ENCODE measurements at places on chromosomes 6 and 20. TPM values are rescaled to one million over a fixed set of nuclear protein-coding genes. Genes with fewer than 3 reads are reported as not detected.

Gene TMEM200A
- total RNA-seq: 31.3 TPM

Gene DLK2
- total RNA-seq: 0.63 TPM

Gene ACTL10
- total RNA-seq: 1.9 TPM

Gene C20orf141
- total RNA-seq: not detected

Gene SCRT2
- total RNA-seq: not detected

Gene TSPO2
- total RNA-seq: not detected

Gene PRPH2
- 5.2 TPM for total RNA-seq

Gene FRMD1
- not detected for total RNA-seq

Gene PBOV1
- not detected for total RNA-seq

Gene SIRPA
- total RNA-seq: 6.6 TPM

Gene BANF2
- total RNA-seq: not detected

Gene PACSIN1
- total RNA-seq: not detected

Gene C6orf141
- total RNA-seq: 0.17 TPM

Gene SIRPB1
- total RNA-seq: 0.17 TPM

Gene FARS2
- total RNA-seq: 36.9 TPM

Gene VSTM2L
- total RNA-seq: 0.32 TPM

Gene SLC18B1
- total RNA-seq: 6.3 TPM

Gene OR12D3
- not detected for total RNA-seq

Gene ASXL1
- 26.5 TPM for total RNA-seq

Gene KIZ
- 12.3 TPM for total RNA-seq

Gene GINS1
- 1.6 TPM for total RNA-seq

Gene STX7
- total RNA-seq: 34.3 TPM

Gene ISM1
- under 0.01 TPM for total RNA-seq

Gene COL11A2
- total RNA-seq: 0.16 TPM

Gene THBS2
- 213 TPM for total RNA-seq

Gene EDN1
- 0.16 TPM for total RNA-seq

Gene MAS1
- not detected for total RNA-seq

Gene MUC21
- total RNA-seq: not detected

Gene HLA-DRA
- 0.17 TPM for total RNA-seq

Gene TRERF1
- 4.7 TPM for total RNA-seq

Gene KCNQ2
- total RNA-seq: not detected

Gene NR2E1
- total RNA-seq: not detected

Gene KHDRBS2
- not detected for total RNA-seq

Gene NTSR1
- total RNA-seq: under 0.01 TPM

Gene SPATA25
- 1.4 TPM for total RNA-seq

Gene AGPAT1
- 22.2 TPM for total RNA-seq

Gene FAM83C
- total RNA-seq: not detected

Gene ADTRP
- 2.2 TPM for total RNA-seq

Gene COL9A3
- 1.1 TPM for total RNA-seq

Gene HTR1E
- total RNA-seq: not detected

Gene TAAR2
- total RNA-seq: not detected

Gene POM121L2
- not detected for total RNA-seq

Gene ZBTB12
- total RNA-seq: 14.6 TPM

Gene SPAG4
- 4.7 TPM for total RNA-seq

Gene ELOVL4
- 7.3 TPM for total RNA-seq

Gene TUBB2B
- 2.2 TPM for total RNA-seq

Gene SLC32A1
- total RNA-seq: not detected

Gene HLA-DRB5
- total RNA-seq: not detected

Gene ASIP
- not detected for total RNA-seq

Gene ZKSCAN8
- total RNA-seq: 13.1 TPM

Gene TFAP2D
- total RNA-seq: not detected

Gene FNDC1
- total RNA-seq: 0.16 TPM

Gene EYS
- total RNA-seq: not detected

Gene MOG
- not detected for total RNA-seq

All from bronchial smooth muscle cell (primary cell).